ENCODE measurements at places on chromosomes 5 and 9.
A peak's percentile ranks its signal among the peaks of the same experiment; 100 is the strongest.

DNA sequence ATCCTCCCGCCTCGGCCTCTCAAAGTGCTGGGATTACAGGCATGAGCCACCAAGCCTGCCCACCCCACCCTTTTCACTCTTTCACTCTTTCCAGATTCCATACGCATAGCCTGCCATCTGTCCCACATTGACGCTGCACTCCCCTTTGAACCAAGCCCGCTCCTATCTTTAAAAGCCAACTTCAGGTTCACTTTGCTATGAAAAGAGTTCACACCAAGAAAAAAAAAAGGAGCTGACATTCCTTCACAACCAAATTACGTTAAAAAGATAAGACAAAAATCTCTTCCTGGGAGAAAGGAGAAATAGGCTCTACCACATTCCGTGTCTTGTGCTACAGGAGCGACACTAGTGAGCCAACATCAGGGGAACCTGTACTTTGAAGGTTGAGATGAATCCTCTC is 41.5 kb downstream of the DMRT1 start:
- no peak for DNase-seq

DNA sequence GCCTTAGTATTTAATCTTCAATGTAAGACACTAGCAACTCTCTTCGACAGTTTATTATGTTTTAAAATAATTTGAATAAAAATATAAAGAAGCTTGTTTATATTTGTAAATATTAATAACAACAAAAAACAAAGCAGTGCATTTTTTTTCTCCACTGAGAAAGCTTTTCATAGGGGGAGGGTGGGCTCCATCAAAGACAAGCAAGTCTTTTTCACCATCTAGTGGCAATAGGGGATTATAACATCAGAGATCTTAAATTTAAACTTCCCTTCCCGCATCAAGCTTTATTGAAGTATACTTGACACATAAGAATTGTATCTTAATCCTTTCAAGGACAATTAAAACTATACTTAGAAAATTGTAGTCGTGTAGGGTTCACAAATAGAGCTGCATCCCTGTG is 9.3 kb upstream of the OR13F1 start:
- DNase-seq: no peak

DNA sequence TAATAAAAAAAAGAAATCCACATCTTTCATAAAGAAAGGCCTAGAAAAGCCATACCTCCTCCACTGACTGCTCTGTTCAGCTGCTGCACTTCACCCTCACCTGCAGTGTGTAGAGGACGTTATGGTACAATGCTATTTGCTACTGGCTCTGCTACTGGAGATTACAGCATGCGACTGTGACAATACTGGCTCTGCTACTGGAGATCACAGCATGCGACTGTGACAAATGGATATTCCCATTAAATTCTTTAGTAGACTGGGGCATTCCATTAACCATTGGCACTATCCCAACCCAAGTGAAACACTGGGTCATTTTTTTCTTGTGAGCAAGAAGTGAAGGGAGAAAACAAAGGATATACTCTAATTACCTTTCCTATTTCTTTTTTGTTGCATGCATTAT is 1063.5 kb upstream of the DMAC1 start:
- DNase-seq: no peak

- no peak for DNase-seq
Measured at GRCh38 chr5:90878081-90878480, 319.5 kb downstream of the ADGRV1 start.

DNA sequence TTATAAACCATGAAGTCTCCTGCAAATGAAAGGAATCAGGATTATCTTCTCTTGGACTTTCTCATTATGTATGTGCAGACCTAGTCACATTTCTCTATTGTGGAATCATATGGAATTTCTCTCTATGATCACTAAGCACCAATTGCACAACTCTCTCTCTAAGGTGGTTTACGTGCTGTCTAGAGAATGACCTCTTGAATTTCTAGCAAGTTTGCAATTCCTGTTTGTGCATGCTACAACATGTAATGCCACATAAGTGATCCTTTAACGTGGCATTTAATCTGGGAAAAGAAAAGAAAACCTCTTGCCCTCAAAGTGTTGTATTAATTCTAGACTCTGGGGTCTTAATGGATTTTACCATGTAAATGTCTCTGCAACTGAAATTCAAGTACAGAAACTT is 5.0 kb upstream of the PPP2R2B start:
- DNase-seq: no peak

- no peak for DNase-seq
Measured at GRCh38 chr5:134245101-134245604, 19.3 kb upstream of the PPP2CA start.

DNA sequence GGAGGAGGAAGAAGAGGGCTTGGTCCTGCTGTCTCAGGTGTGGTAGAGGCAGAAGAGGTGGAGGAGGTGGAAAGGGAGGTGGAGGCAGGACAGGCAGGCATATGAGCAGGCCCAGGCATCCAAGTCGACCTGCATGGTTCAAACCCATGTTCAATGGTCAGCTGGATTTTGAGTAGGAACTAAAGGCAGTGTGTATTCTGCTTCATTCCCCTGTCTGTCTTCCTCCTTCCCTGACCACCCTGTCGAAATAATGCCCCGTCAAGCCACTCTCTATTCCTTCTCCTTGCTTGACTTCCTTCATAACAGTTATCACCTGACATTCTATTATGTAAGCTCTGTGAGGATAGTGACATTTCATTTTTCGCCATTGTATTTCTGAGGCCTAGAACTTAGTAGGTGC is 34.8 kb downstream of the ATP6V0E1 start:
- no peak for DNase-seq

GRCh38 chr5:72619251-72619650 is 112.0 kb upstream of the ZNF366 start:
- DNase-seq: no peak

- no peak for DNase-seq
Measured at GRCh38 chr5:178274781-178275537, 42.4 kb upstream of the PHYKPL start.

GRCh38 chr5:127046343-127047072 is 16.1 kb upstream of the MARCHF3 start:
- DNase-seq: no peak

- DNase-seq: peak; percentile 10
Measured at GRCh38 chr9:129278391-129279237, 100.6 kb upstream of the IER5L start.

DNA sequence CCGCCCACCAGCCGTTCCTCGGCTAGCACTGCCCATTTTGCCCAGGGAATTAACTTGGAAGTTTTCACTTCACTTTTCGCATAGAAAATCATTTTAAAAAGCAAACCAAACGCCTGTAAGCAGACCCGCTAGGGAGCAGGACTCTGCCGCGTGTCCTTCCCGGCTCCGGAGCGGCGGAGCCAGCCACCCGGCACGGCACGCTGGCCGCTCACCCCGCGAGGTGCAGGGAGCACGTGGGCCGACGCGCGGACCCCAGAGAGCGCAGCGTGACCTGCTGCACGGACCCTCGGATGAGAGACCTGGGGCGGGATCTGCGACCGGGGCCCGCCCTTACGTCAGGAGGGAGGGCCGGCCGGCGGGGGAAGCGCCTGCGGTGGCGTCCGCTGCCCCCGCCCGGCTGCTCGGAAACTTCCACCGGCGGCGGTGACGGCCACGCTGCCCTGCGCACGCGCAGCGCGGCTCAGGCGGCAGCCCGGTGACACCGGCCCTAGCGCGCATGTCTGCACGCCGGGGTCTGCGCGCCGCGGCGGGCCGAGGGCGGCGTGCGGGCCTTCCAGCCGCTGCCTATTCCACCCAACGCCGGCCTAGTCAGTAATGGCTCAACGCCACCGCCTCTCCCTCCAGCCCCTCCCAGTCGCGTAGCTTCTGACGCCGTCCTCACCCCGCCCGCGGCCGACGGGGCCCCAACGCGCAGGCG is 507 bp upstream of the TENT4A start:
- DNase-seq: peak; percentile 98

DNA sequence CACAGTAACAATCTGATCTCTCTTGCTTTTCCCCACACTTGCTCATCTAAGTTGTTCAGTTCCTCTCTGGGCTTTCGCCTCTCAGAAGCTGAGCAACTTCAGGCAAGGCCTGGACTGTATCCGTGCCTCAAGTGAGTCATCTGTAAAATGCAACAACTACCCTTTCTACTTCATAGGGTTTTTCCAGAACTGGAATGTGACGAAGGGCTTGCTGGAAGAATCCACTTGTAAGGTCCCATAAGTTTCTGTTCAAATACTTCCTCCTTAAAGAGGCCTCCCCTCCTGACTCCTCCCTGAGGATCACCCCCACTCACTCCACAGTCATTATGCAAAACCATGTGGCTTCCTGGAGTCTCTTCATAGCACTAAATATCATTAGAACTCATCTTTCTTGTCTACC is 17.5 kb upstream of the INSYN2B start:
- no peak for DNase-seq

DNA sequence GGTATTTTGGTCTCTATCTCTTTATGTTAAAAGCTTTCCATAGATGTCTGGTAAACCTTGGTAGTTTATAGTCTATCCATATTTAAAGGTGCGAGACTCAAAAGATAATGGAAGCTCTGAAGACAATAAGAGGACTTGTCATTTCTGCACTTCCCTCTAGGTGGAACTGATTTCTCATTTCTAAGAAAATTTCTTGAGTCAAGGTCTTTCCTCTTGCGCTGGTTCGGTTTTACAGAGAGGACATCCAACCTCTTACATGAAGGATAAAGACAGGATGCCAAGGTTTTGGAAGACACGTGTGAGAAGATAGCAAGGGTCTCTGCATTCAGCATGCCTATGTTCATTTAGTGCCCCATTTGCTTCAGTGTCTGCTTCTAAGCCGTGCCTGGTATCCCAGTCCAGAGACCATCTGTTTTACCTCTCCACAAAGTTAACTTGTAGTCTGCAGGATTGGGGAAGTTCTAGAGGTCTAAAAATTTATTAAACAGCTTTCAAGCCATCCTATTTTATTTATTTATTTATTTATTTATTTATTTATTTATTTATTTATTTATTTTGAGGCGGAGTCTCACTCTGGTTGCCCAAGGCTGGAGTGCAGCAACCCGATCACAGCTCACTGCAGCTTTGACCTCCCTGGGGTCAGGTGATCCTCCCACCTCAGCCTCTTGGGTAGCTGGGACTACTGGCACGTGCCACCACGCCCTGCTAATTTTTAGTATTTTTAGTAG is 41.6 kb downstream of the KIAA1191 start:
- no peak for DNase-seq

DNA sequence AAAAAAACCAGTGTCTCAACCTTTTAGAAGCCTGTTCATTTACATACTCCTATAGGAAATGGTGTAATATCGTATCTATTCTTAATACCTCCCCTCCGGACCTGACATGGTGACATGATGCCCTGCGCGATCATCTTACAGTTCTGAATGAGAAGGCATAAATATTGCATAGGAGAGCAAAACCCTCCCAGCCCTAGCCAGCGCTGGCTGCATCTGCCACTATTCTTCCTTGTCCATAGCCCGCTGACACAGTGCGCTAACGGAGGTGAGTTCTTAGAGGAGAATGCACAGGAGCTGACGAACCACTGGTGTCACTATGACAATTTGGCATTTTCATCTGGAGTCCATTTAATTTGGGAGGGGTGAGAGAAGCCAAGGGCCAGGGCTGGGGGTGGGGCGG is 290.1 kb downstream of the EFNA5 start:
- DNase-seq: no peak

DNA sequence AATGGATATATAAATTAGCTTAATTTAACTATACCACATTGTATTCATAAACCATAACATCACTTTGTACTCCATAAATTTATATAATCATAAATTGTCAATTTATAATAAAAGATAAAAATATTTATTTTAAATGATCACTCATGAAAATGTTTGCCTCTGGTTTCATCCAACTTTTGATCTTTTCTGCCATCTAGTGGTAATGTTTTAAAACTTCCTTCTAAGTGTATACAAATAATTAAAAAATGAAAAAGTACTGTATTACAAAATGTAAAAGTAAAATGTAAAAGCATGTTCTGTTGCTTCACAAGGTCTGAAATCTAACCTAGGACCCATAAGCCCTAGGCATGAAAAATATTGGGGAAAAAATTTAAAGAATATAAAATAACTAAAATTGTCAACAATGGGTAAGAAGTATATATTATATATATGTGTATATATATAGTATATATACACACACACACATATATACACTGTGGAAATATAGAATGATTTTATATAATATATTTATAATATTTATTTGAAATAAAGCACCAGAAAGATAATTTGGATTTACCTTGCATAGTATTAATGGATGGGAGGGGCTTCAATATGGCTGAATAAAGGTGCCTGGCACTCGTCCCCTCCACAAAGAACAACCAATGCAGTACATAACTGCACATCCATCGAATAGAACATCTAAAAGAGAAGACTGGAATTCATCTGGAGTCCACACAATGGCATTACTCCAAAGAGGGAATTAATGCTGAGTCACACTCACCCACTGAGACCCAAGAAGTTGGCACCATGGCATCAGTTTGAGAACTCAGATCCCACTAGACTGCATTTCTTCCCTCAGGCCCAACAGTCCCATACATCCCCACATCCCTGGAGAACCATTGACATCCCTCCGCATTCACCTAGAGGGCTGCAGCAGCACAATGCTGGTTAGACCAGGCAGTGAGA is 32.5 kb downstream of the ANXA1 start:
- no peak for DNase-seq

GRCh38 chr9:81431641-81432040 is 257.7 kb downstream of the TLE1 start:
- no peak for DNase-seq

GRCh38 chr9:129285382-129285781 is 107.3 kb upstream of the IER5L start:
- DNase-seq: no peak

- DNase-seq: no peak
Measured at GRCh38 chr5:170662966-170663365, 120.6 kb upstream of the GABRP start.

DNA sequence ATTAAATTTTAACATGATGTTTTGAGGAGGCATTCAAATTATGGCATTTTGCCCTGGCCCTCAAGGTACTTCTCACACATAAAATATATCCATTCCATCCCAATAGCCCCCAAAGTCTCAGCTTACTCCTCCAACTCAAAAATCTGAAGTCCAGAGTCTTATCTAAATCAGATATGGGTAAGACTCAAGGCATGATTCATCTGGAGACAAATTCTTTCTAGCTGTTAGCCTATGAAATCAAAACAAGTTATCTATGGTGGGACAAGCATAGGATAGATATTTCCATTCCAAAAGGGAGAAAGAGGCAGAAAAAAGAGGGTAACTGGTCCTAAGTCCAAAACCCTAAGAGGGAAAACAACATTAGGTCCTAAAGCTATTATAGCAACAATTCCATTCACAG is 408.4 kb downstream of the ZNF608 start:
- DNase-seq: no peak

DNA sequence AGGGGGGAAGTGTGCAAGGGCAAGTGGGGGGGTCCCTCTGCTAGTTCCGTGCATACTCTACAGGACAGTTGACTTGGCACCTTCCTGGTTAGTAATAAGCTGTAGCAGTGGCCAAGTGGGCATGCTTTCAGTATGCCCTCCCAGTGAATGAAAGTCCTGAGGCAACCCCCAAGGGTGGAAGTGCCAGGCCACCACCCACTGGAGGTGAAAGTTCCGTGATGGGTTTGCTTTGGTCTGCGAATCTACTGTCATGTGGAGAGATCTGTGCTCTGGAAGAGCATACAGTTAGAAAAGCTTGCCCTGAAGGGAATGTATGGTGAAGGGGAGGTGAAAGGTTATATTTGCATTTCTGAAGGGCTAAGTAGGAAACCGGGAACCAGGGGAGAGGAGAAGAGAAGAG is 10.3 kb downstream of the FXN start:
- DNase-seq: no peak

Data from activated B cell treated with CpG ODN at 0.5 μM for 24 hours (primary cell).